Activated CD4-positive, CD25-positive, alpha-beta regulatory T cell (primary cell): ENCODE measurements at places on chromosomes 4 and X.

DNA sequence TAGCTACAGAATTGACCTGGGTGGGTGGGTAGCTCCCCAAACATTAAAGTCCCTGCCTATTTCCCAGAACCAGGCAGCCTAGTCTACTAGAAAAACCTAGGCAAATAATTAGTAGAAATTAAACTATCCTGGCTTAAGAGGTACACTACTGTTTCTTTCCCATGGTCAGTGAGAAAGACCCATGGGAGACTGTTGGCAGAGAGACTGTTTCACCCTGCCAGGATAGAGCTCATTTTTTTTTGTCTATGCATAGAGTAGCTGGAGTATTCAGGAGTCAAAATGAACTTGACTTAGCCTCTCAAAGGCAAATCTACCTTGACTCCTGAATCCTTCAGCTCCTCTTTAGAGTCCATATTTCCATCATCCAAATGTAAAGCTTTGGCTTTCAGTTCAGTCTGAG lies 107.0 kb upstream of the AR start:
- no peak for DNase-seq

GRCh38 chr4:121428721-121429120 lies 47.9 kb upstream of the QRFPR start:
- no peak for DNase-seq

- no peak for DNase-seq
Measured at GRCh38 chr4:10046471-10046870, 25.2 kb upstream of the SLC2A9 start.

- no peak for DNase-seq
Measured at GRCh38 chr4:27873596-27873995, 1013.0 kb downstream of the STIM2 start.

DNA sequence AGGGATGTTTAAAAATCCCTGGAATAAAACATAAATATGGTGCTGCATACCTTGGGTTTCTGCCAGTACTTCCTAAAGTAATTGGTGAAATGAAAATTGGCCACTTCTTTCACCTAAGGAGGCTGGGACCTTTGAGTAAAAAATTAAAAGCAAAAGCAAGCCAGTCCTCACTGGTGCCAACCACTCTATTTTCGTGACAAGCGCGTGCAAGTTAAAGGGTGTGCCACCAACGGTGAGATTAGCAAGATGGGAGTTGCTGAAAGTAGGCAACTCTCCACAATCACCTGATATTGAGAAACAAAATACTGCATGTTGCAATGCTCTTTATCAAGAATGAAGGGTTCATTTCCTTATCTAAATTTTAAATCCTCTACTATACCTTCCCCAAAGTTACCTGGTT lies 19.7 kb upstream of the RTL9 start:
- DNase-seq: no peak

DNA sequence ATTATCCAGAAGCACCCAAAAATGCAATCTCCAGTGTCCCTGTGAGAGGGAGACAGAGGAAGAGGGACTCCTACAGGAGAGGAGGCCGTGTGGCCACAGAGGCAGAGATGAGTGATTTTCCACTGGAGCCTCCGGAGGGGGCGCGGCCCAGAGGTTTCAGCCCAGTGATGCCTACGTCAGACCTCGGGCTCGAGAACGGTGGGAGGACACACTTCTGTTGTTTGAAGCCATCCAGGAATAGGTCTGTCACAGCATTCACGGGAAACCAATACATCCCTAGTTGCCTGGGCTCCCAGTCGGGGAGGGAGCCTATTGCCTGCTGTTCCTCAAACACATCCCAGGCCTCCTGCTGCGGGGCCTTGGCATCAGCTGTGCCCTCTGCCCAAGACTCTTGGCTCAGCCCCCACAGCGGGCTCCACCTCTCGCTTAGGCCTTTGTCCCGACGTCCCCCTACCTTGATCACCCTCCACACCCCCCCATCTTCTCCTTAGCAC lies 39.2 kb upstream of the HMX1 start:
- no peak for DNase-seq

DNA sequence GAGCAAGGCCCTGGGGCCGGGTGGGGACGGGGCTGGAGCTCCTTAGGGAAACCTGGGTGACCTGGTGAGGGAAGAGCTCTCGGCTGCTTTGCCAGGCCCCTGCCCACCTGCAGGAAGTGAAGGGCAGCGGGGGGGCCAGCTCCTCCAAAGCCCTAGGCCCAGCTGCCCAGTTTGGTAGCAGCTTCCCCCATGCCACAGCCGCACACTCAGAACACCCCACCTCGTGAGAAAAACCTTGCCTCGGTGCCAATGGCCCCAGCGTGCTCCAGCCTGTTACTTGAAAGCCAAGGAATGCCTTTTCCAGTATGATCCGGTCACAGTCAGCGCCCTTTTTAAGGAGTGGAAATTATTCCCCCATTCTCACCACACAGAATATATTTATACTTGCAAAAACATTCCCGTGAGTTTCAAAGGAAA lies 38.3 kb downstream of the ACOX3 start:
- no peak for DNase-seq

DNA sequence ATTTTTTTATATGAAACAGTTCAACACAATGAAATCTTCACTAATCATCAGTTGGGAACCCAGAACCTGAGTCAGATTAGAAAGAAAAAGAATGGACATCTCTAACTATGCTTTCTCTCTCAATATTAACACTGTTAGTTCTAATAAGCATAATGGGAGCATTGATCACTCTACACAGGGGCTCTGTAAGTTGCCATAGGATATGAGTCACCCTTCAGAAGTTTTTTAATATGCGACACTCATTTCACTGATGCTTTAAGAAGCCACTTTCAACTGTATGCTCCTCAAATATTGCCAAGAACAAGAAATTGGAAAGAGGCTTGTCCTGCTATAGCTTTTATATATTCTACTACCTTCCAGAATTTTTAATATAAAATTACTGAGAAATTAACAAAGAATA lies 187.0 kb downstream of the AASDH start:
- no peak for DNase-seq

- no peak for DNase-seq
Measured at GRCh38 chr4:153260132-153260531, 55.9 kb downstream of the TRIM2 start.

GRCh38 chrX:110268395-110268794 lies 49.5 kb downstream of the AMMECR1 start:
- no peak for DNase-seq

- peak; percentile 1 for DNase-seq
Measured at GRCh38 chr4:168877511-168878491, 132.3 kb downstream of the CBR4 start.

- DNase-seq: no peak
Measured at GRCh38 chr4:143397335-143397734, 60.7 kb downstream of the GAB1 start.

DNA sequence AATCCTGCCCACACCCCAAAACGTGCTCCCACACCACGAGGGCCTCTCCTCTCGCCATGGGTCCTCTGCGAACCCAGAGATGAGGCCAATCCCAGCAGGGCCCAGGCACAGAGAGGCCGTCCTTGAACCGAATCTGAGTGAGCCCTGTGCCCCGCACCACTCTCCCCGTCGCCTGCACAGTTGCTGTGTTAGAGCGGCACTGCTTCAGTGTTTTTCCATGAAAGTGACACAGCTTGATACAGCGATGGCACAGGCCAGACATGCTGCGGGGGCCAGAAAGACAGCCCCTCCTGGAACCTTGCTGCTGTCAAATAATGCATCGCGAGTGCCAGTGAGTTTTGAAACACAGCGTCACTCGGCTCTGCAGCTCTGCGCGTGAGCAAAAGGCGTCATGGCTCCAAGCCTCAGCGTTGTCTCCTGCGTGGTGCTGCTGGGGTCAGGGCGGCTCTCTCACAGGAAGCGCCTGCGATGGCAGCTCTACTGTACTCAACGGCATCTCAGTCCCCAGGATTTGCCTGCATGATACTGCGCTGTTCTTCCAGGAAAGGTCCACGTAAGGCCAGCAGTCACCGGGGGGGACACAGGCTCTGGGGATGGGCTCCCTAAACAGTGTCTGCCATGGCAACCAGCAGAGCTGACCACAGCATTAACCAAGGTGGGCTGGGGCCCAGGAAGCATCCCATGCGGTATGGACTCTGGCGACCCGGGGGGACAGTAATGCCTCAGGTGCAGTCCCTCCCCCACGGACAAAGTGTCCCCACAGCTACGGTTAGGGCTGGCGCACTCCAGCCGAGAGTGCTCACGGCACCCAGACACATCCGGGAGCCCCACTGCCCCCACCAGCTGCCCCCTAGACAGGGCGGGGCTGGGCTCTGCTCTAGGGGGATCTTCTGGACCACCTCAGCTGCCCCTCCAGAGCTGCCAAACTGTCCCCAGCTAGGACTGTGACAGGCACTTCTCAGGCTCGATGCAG lies 63.1 kb downstream of the ACOX3 start:
- no peak for DNase-seq

GRCh38 chrX:67734111-67734753 lies 190.4 kb downstream of the AR start:
- no peak for DNase-seq

- no peak for DNase-seq
Measured at GRCh38 chr4:3724319-3725231, 41.6 kb upstream of the ADRA2C start.

- no peak for DNase-seq
Measured at GRCh38 chr4:135050086-135050717, 848.6 kb upstream of the PABPC4L start.

DNA sequence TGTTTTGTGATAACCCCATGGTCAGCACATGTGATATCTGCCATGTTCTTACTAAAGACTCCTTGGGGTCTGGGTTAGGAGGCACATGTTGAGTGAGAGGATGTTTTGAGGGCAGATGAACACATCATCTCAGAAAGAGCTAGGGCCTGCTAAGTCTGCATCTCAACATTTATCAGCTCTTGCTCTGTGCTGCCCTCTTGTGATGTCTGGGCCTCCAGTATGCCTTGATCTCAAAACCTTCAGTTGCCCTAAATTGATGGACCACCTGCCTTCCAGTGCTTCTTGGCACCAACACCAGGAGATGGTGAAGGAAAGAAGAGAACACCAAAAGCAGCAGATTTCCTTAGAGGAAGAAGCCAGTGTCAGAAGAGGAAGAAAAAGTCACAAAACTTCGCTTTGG lies 22.5 kb downstream of the MID1 start:
- no peak for DNase-seq

DNA sequence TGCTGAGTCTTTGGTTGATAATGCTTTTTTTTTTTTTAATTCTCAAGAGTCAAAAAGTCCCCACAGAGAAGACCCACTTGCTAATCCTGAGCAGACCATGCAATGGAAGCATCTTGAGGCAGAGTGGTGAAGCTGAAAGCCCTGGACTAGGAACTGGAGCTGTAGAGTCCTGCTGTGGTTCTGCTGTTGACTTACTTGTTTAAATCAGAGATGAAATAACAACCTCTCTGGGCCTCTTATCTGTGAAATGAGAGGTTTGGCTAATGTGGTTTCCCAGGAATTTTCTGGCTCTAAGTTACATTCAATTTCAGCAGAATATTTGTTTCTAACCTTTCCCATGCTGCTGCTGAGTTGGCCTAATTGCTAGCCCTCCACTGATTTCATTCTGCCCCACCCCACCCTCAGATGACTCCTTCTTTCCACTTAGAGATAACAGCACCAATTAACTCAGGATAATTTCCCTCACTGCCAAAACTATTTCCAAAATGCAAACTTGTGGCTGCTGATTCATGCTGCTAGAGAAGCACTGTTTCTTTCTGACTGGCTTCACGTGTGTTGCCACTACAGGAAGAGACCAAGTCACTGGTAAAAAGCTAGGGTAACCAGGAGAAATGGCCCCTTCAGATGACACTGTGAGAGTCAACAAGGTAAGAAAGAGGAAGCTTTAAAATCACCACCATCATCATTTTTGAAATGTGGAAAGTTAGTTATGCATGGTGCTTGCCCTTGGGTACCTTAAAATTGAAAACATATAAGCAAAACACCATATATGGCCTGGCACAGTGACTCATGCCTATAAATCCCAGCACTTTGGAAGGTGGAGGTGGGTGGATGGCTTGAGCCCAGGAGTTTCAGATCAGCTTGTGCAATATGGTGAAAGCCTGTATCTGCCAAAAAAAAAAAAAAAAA lies 326.4 kb downstream of the DCHS2 start:
- DNase-seq: no peak

GRCh38 chr4:11010624-11011023 lies 326.1 kb upstream of the CLNK start:
- DNase-seq: no peak

- no peak for DNase-seq
Measured at GRCh38 chr4:84499624-84499982, 511 bp upstream of the NKX6-1 start.

DNA sequence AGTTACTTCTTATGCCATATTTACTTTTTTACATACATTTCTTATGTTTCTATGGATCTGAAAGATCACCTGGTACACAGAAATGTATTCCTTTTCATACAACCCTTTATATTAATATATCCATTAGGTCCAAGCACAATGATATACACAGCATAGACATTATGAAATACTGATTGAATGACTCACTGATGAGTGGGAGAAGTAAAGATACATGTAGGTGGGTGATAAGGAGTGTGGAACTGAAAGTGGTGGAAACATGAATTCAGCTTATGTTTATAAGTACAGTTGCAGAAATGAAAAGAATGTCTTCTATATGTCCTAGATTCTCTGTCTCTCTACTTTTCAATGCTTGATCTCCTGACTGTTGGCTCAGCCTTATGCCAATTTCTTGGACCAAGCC lies 87.9 kb downstream of the YIPF7 start:
- DNase-seq: no peak

- no peak for DNase-seq
Measured at GRCh38 chrX:111609206-111609605, 71.8 kb upstream of the ALG13 start.

GRCh38 chrX:12206413-12206812 lies 68.1 kb downstream of the FRMPD4 start:
- no peak for DNase-seq

GRCh38 chrX:124127496-124127895 lies 166.0 kb downstream of the STAG2 start:
- DNase-seq: no peak

GRCh38 chr4:1822568-1823544 lies 29.8 kb downstream of the FGFR3 start:
- DNase-seq: no peak

DNA sequence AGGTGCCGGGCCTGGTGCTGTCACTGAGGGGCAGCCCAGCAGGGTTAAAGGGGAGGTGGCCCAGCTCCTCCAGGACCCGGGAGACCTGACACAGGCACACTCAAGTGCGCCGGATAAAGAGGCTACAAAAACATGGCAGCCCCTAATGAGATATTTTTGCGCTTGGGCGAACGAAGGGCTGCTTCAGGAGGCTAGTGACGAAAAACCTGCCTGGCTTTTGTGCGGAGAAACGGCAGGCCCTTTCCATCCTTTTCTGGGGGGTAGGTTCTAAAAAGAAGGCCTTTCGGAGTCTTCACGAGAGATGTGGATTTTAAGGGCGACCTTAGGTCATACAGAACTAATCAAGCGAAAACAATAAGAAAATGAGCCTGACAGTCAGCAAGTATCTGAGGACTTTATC lies 35.5 kb downstream of the HELT start:
- DNase-seq: no peak

DNA sequence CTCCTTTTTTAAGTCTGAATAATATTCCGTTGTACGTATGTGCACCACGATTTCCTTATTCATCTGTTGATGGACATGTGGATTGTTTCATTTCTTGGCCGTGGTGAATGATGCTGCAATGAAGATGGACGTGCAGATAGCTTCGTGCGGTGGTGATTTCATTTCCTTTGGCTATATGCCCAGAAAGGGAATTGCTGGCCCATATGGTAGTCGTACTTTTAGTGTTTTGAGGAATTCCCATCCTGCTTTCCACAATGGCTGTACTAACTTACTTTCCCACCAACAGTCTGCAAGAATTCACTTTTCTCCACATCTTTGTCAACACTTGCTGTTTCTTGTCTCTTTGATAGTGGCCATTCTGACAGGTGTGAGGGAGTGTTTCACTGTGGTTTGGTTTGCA lies 12.8 kb downstream of the ZFP42 start:
- no peak for DNase-seq
